ENCODE measurements at places on chromosomes 7 and 10.
A peak's percentile ranks its signal among the peaks of the same experiment; 100 is the strongest.

DNA sequence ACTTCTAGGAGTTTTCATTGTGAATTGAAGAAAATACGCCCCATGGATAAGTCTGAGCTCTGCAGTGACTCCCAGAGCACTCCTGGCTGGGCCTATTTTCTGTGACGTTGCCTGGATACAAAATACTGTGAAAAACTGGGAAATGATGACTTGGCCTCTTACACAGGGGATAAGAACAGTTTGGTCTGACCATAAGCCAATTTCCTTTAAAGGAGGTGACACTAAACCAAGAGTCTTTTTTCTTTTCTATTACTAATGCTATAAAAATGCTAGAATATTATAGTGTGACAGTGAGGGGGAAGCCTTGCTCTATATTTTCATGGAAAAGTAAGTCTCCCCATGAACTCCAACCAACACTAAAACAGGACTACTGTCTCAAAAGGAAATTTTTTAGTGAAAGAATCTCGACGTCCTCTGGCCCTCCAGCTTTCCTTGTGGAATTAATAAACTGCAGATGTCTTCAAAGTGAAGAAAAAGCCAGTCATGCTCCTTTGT lies 45.5 kb downstream of the MYOF start:
- DNase-seq = no peak

GRCh38 chr7:131501422-131501821 lies 55.0 kb downstream of the PODXL start:
- DNase-seq = no peak

DNA sequence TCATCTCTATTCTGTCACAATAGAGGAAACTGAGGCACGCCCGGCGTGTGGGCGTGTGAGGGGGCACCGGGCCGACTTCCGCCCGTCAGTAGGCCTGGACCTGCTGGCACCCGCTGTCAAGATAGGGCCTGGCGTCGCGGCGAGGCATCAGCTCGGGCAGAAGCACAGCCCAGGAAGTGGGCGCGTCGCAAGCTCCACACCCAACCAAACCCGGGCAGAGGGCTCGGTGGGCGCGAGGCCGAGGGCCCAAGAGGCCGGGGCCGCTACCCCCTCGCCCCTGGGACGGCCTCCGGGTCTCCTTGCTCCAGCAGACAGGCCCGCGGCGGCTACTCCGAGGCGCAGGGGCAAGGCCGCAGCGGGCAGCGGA lies 91.2 kb downstream of the SPAG6 start:
- no peak for DNase-seq

DNA sequence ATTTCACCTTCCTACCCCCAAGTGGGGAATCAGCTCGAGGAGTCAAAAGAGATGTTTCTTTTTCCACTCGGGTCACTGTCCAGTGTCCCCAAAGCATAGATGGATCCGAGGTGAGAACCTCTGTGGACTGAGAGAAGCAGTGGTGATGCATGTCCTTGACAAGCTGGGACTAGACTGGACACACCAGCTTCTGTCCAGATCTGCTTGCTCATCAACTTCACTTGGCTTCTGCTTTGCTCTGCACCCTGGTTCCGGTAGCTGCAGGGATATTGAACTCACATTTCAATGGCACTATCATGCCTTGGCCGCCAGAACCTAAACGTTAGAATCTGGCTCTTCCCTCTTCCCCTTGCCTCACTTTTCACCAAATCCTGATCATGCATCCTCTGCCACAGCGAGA lies 50.3 kb upstream of the CXCL12 start:
- no peak for DNase-seq

GRCh38 chr7:79524048-79524447 lies 70.6 kb upstream of the MAGI2 start:
- DNase-seq = no peak

- DNase-seq = no peak
Observed at GRCh38 chr7:55181762-55182161, 162.9 kb downstream of the EGFR start.

DNA sequence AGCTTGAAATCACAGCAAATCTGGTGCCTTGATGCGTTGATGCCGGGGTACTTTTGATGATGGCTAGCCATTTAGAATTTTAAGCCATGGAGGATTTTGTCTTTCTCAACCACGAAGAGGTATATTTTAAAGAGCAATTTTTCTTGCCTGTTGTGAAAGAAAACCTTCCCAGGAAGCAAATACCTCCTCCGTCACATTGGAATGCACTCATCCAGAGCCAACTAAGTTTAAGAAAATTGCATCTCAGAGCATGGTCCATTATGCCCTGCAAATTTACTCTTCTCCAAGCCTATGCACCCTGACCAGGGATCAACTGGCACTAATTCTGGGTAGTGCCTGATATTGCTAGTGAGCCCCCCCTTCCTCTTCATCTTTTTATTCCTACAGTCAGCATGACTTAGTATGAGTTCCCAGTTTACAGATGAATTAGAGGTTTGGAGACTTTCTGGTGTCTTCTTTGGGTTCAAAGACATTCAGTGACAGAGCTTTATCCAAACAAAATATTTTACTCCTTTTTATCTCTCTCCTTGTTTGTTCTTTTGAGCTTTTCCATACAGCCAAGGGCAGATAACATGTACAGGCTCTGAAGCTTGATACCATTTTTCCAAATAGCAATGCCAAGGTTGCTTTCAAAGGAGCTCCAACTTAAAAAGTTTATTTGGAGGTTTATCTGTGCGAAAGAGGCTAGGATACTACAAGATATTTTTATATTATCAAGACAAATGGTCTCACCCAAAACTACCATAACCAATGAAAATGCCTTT lies 56.6 kb upstream of the ANK3 start:
- no peak for DNase-seq

- DNase-seq = no peak
Observed at GRCh38 chr7:96800824-96801223, 91.2 kb upstream of the SEM1 start.

DNA sequence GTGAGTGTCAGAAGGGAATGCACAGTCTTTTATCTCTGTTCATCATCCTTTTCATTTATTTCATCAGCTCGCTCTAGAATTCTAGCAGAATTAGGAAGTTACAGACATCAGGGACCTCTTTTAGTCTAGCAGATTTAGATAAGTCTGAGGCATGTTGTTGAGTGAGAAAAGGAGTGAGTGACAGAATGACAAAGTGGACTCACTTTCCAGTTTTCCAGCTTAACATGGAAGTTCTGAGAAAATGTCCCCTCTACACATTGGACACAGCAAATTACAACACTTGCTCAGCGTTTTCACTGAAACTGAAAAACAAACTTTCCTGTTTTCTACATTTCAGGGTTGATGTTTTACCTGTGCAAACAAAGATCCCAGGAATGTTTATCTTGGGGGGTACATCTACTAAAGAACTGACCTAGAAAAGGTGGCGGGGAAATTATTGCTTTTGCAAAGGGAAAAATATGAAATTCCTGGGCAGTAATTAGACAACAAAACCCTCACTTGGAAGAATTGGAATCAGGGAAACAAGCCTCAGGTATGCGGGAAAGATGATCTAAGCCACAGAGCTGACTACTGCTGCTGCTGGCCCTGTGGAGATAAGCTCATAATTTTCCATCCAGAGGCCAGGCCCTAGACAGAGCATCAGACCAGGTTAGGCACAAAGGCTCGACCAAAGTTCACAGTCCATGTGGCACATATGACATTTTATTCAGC lies 14.6 kb upstream of the CYP3A5 start:
- DNase-seq = no peak

GRCh38 chr10:22473459-22473858 lies 128.2 kb downstream of the SPAG6 start:
- DNase-seq = no peak

DNA sequence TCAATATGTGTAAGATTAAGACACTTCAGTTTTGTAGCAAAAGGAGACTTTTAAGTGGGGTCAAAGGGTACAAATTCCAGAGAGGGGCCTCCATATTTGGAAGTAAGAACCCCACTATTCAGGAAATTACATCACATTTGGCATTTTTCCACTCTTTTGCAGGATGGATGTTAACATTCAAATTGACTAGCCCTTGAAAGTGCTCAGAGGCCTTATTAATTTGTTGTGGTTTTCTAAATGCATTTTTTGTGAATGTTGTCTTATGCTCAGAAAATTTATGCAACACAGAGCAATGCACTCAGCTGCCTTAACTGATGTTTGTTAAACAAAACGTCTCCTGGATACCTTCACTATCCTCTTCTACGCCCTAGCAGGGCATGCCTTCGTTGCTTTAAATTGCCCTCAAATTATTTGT lies 50.9 kb upstream of the PDLIM1 start:
- no peak for DNase-seq

DNA sequence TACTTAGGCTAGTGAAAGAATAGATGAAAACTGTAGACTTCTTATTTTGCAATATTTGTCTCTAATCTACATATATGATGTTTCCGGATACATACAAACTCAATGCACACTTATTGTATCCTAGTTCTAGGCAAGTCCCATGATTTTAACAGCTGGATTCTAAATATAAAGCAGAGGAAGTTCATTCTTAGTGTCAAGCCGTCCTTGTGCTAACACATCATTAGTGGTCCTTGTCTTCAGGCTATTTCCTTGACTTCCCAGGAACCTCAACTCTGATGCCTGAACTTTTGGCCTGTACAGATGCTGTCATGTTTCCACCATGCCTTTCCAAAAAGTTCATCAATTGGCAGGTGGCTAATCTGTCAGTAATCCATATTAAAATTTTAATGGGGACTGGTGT lies 301.9 kb upstream of the DGKB start:
- no peak for DNase-seq

GRCh38 chr7:146875981-146876380 lies 759.4 kb downstream of the CNTNAP2 start:
- DNase-seq = no peak

DNA sequence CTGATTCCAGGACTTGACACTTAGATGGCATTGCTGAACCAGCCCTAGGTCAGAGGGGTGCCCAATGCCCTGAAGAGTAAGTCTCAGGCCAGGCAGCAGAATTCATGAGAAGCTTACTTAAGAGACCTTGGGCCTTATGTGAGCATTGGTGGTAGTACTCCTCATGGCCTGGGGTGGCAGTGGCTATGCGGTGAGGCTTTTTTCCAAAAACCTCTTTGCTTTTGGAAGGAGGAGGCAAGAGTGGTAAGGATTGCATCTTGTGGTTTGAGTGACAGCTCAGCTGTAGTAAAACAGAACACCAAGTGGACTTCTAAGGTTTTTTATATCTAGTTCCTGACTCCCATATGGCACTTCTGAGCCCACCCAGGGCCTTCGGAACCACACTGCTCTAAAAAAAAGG lies 459.0 kb upstream of the STEAP1 start:
- no peak for DNase-seq

- no peak for DNase-seq
Observed at GRCh38 chr7:784971-785370, 47.3 kb upstream of the SUN1 start.

- no peak for DNase-seq
Observed at GRCh38 chr10:13705526-13706174, 118.9 kb downstream of the PRPF18 start.

GRCh38 chr7:158174947-158175346 lies 412.7 kb downstream of the PTPRN2 start:
- no peak for DNase-seq

- DNase-seq = peak; percentile 96
Observed at GRCh38 chr7:97117372-97118188, at the start of gene SDHAF3. Gene SDHAF3 (plus strand): TSS chr7:97117698. CDS start chr7:97117724, 26 bp downstream.
